ENCODE measurements at places on chromosomes 13 and 19. TPM values are rescaled to one million over a fixed set of nuclear protein-coding genes. Genes with fewer than 3 reads are reported as not detected.
A peak's percentile ranks its signal among the peaks of the same experiment; 100 is the strongest.

DNA sequence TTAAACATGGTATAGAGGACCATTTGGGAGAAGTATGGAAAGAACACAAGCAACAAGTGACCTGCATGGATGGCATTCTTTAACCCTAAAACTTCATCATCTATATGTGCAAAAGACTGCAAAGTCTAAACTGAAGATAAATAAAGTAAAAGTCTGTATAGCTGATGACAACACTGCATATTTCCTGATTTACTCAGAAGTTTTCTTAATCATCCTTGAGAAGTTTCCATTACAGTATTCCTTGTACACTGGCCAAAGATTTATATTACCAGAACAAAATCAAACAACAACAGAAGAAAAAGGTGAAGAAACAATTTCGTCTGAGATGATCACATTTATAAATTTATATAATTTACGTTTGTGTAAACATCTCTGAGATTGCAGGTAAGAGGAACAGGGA lies 805.7 kb downstream of the PCDH9 start:
- DNase-seq, result no peak

- DNase-seq, result no peak
These were observed 648.8 kb upstream of the SPRY2 start for GRCh38 chr13:80989747-80990146.

GRCh38 chr19:44303320-44303719 lies 1.5 kb downstream of the ZNF235 start:
- DNase-seq, result no peak

DNA sequence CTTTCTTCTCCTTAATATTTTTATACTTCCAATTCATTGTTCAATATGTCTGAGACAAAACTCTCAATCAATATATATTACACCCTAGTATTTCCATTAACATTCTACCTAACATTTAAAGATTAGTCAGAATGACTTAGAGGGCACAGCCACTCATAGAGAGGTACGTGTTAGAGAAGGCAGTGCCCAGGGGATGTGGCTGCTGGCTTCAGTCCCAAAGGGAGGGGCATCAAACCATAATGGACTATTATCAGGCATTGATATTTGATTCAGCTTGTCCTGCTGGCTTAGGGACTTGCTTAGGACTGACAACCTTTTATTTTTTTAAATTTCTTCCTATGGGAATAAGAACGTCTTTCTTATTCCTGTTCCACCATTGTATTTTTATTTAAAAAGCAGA lies 1392.0 kb upstream of the ATXN8OS start:
- no peak for DNase-seq

The POLD1 gene
- 26.1 TPM for polyA plus RNA-seq

- DNase-seq, result no peak
These were observed 18.3 kb downstream of the VWA8 start for GRCh38 chr13:41942462-41943094.

DNA sequence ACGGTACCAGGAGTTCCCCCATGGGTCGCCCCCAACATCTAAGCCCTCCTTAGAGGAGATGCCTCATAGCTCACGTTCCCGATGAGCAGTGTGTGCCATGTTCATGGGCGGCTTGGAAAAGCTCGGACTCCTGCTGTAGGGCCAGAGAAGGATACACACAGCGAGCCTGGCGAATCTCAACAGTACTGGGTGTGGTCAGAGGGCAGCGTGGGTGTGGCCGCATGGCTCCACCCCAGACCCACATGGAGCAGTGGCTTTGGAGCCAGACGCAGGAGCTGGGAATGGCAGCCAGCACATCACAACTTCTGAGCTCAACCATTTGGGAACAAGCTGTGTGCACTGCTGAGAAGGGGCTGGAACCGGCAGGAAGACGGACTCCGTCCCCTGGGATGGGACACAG lies 15.6 kb downstream of the CAPS start:
- no peak for DNase-seq

The MTIF3 gene
- polyA plus RNA-seq, result 77.3 TPM

GRCh38 chr13:59413126-59413525 lies 750.6 kb downstream of the DIAPH3 start:
- DNase-seq, result no peak

The PSG11 gene
- not detected for polyA plus RNA-seq

DNA sequence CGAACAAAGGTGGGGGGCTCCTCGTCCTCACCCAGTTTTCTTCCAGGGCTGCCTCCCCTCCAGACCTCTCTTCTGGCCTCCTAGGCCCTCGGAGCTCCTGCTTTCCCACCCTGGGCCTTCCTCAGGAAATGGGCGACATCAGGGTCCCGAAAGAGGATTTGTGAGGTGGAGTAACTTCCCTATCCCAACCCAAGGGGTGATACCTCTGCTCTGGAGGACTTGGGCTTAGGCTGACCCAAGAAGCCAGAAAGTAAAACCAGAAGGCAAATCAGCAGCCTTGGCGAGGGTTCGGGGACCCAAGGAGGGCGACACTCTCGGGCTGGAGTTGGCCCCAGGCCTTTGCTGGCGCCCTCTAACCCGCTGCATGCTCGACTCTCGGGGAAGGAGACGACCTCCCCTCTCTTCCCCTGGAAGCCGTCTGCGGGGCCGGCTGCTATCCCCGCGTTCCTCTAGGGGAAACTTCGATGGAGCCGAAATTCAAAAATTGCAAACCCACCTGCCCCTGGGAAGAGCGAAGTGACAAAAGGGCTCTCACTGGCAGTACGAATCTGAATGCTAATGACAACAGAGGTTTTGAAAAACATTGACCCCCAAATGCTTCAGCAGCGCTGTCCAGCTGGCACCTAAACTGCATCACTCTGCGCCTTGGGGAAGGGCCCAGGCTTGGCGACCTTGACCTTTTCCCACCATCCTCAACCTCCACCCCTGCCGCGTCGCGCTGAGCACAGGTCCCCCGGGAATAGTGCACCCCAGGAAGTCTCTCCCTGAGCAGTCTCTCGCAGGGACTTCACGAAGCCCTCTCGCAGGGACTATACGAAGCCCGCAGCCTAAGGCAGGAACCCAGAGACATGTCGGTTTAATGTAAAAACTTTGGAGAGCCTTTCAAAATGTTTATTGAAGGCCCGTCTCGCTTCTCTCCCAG lies 2.4 kb downstream of the PDX1 start:
- DNase-seq, result no peak

DNA sequence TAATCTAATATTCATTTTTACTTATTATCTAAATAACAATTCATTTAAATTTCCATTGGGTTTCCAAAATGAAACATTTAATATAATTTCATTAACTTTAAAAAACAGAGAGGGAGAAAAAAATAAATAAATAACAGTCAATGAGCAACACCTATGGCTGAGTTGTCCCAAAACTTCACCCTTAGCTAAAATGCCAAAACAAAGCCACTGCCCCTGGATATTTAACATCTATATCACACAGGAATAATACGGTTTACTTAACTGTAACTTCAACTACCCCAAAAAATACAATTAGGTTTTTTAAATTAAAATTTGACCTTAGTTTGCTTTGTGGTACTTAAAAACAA lies 541 bp downstream of the ELF1 start:
- no peak for DNase-seq

GRCh38 chr19:49849433-49850220 lies 1.3 kb upstream of the PTOV1 start:
- DNase-seq, result no peak

The CALR3 gene
- 0.04 TPM for polyA plus RNA-seq

DNA sequence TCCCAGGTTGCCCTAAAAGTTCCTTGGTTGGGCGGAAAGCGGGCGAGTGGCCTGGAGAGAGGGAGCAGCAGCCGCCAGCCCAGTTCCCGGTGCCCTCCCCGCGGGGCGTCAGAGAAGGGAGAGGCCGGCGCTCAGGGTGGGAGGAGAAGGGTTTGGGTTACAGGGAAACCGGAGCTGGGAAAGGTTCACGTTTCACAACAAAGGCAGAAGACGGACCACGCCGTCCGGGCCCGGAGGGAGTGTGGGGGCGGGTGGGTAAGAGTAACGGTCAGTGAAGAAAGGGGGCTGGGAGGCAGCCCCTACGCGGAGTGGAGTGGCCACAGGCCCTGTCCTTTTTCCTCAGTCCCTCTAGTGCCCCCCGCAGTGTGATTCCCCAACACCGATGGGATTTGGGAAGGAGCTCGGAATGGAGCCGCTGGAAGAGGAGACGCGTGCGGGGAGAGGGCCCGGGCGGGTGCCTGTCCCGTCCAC lies 1.6 kb downstream of the SIX5 start:
- peak; percentile 72 for DNase-seq

The ODAD3 gene
- polyA plus RNA-seq, result 0.79 TPM

- DNase-seq, result no peak
These were observed 139.6 kb downstream of the CACNA1A start for GRCh38 chr19:13366529-13367143.

The NKPD1 gene
- 0.15 TPM for polyA plus RNA-seq

- DNase-seq, result no peak
These were observed 61.9 kb downstream of the AP1M1 start for GRCh38 chr19:16259385-16260159.

The ACTMAP gene
- 16.6 TPM for polyA plus RNA-seq

- DNase-seq, result no peak
These were observed 130.4 kb downstream of the DPF1 start for GRCh38 chr19:38093587-38093986.

DNA sequence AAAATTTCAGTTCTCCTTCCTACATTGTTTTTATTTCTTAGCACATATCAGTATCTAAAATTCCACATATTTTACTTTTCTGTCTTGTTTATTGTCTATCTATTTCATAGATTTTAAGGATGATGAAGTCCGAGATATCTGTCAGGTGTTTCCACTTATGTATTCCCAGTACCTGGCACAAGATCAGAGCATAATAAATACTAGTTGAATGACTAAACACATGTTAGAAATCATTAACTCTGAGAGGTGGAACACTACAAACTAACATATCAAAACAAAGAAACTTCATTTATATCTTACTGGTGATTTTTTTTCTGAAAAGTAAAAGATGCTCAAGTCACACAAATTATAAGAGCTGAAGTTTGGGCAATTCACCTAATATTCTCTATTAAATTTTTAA lies 1208.3 kb downstream of the PCDH9 start:
- DNase-seq, result no peak

DNA sequence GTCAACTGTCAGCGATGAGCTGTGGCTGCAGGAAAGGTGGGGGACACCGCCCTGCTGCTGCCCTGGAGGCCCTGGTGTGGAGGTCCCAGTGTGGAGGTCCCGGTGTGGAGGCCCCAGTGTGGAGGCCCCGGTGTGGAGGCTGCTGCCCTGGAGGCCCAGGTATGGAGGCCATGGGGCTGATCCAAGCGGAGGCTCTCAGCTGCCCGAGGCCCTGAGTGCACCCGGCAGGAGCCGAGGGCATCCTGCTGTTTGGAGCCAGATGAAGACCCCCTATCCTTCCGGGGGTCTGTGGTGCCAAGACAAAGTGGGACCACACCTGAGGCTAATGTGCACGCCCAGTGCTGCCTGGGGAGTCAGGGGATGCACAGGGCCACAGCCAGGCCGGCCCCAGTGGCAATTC lies 210.4 kb upstream of the SOX1 start:
- no peak for DNase-seq

DNA sequence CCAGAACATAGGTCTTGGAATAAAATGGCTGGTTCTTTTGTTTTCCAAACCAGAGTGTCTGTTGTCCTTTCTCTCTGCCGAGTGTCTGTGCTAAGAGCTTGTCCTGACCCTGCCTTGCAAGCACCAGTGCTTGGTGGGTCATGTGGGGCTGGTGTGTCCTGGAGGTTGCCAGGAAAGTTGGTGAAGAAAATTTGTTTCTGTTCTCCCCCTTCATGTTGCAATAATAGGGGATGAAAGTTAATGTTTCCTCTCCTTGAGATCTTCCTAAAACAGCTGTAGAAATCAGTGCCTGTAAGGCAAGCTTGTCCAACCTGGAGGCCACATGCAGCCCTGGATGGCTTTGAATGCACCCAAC lies 2.7 kb downstream of the HAMP start:
- DNase-seq, result no peak

The SMAD9 gene
- 13.9 TPM for polyA plus RNA-seq

GRCh38 chr13:86052141-86052540 lies 252.9 kb upstream of the SLITRK6 start:
- DNase-seq, result no peak

- DNase-seq, result no peak
These were observed 410.7 kb downstream of the MZT1 start for GRCh38 chr13:72316716-72317115.

GRCh38 chr19:13082192-13083007 lies 20.3 kb downstream of the LYL1 start:
- peak; percentile 34 for DNase-seq

DNA sequence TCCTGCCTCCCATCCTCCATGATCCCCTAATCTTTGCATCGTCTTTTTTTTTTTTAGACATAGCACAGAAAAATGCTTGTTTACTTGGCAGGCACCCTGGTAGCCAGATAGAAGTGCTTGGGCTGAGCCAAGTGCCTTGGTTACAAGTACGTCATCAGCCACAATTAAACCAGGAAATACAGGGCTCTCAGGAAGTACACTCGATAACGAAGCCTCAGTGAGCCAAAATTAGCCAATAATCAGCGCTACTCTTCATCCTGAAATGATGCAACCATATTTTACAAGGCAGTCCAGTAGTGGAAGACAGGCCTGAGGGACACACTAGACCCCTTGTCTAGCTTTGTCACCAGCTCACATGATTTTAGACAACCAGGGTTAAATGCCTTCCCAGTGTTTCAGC lies 194.0 kb upstream of the NBEA start:
- DNase-seq, result no peak

DNA sequence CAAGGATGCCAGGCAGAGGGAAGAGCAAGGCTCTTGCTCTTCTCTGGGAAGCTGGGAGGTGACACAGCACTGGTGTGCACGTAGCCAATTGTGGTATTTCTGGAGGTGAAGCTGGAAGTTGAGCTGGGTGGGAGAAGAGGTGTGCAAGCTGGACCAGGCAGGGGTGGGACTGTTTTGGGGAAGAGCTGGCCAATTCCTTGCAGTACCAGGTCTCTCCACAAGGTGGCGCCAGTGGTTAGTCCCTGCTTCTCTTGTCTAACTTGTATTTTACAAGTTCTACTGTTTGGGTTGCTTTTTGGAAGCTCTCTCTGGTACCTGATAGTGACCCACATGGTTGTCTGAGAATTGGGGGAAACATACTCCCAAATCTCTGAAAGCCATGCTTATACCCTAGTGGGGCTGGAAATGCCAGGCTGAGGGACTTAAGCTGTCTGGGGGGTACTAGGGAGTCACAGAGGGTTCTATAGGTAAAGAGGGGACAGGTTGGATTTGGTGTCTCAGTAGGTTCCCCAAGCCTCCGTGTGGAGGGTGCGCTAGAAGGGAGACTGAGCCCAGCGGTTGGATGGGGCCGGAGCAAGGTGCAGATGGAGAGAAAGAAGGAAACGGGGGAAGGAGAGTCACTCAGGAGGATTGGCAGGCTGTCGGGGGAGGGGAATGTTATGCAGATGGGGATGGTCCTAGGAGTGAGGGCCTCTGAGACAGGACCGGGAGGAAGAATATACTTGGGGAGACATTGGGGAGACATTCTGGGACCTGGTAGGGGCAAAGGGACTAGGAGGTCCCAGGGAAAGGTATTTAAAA lies 3.0 kb downstream of the HPN start:
- DNase-seq, result no peak

DNA sequence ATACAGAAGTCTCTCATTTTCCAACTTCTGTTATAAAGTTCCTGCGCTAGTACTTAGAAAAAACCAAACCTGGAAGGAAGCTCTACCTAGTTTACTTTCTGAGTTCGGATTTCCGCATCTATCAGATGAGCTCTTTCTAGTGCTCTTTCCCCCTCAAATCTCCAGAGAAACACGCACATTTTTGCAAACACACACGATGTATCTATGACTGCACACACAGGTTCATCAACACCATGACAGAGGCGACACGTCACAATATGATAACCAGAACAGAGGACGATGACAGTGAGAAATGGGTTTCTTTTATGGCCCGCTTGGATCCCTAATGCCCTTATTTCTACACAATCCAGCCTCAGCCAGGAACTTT lies 629 bp upstream of the LRRC63 start:
- DNase-seq, result peak; percentile 7

The YJEFN3 gene
- 9.5 TPM for polyA plus RNA-seq

- no peak for DNase-seq
These were observed 89.5 kb downstream of the SPRY2 start for GRCh38 chr13:80251403-80251802.
